ENCODE measurements at places on chromosomes 2 and 18. TPM values are rescaled to one million over a fixed set of nuclear protein-coding genes. Genes with fewer than 3 reads are reported as not detected.

Gene TPO
- total RNA-seq, result not detected

Gene MROH2A
- total RNA-seq, result not detected

Gene ASPRV1
- 1.7 TPM for total RNA-seq

DNA sequence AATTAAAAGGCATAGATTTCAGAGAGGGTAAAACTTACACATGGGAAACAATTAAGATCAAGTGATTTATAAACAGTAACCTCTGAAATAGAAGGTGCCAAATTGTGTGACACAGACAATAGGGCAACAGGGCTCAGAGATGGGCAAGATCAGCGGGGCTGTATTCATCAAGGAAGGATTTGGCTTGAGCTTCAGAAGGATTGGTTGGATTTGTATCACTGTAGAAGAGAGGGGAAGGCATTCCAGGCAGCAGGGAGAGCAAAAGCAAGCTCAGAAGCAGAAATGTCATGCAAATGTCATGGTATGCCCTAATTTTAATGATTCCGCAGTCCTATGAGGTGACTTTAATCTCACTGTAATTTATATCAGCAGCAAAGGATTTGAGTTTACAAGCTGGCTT, 415.0 kb upstream of the NRP2 start:
- H3K27me3 ChIP-seq, result no peaks in the 10 kb centered on the region
- H3K4me3 ChIP-seq, result no peak overlapping the region
- H3K27ac ChIP-seq, result no peak overlapping the region
- H3K4me1 ChIP-seq, result no peaks in the 10 kb centered on the region
- no peak for DNase-seq

DNA sequence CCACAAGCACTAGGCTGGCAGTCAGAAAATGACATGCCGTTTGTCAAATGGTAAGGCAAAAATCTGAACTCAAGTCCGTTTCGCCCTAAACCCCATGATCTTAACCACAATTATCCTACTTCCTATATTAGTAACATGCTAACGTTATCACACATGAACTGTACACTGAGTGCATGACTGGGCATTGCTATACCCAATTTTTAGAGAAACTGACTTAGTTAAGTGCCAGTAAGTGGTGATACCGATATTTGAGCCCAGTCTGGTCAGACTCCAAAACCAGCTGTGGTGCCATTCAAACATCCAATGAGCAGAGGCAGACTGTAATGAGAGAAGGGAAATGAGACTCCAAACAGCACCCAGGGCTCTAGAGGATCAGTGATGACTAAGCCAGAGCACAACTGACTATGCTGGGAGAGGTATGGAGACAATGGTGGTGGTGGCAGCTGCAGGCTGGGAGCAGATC, 311.7 kb upstream of the PKDCC start:
- H3K27me3 ChIP-seq, result no peaks in the 10 kb centered on the region
- no peak for DNase-seq
- H3K27ac ChIP-seq, result no peak overlapping the region

- DNase-seq, result no peak
- H3K4me1 ChIP-seq, result peaks cover 60% of the 10 kb centered on the region
- peak overlapping the region; percentile 71 for H3K27ac ChIP-seq
Observed at GRCh38 chr2:30336084-30336483, 104.8 kb downstream of the LBH start.

GRCh38 chr18:21831413-21831831, 90.8 kb downstream of the MIB1 start:
- no peak overlapping the region for H3K4me3 ChIP-seq
- H3K36me3 ChIP-seq, result no peaks in the 10 kb centered on the region
- no peak overlapping the region for H3K27ac ChIP-seq
- DNase-seq, result no peak
- H3K4me1 ChIP-seq, result no peaks in the 10 kb centered on the region

DNA sequence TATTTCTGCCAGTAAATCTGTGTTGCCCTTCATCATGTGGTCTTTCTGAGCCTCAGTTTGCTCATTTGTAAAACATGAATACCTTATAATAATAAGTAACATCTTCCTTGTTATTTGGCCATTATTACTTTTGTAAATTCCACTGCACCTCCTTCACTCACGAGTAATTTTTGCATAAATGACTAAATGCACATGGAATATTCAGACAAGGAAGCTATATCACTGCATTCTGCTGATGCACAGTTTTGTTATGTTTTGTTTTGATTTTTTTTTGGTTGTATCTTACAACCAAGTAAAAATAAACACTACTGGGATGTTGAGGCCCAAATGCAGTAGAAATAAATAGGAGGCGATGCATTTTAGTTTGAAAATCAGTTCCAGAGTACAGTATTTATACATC, 185.3 kb upstream of the POU3F3 start:
- no peak overlapping the region for H3K4me3 ChIP-seq
- H3K27ac ChIP-seq, result no peak overlapping the region

GRCh38 chr2:113167115-113167932, 6.4 kb upstream of the PSD4 start:
- peak overlapping the region; percentile 34 for H3K4me3 ChIP-seq
- no peaks in the 10 kb centered on the region for H3K27me3 ChIP-seq
- H3K4me1 ChIP-seq, result peaks cover 40% of the 10 kb centered on the region
- no peaks in the 10 kb centered on the region for H3K36me3 ChIP-seq

- H3K4me3 ChIP-seq, result no peak overlapping the region
- no peaks in the 10 kb centered on the region for H3K36me3 ChIP-seq
- no peaks in the 10 kb centered on the region for H3K4me1 ChIP-seq
- H3K27ac ChIP-seq, result no peak overlapping the region
- no peak for DNase-seq
Observed at GRCh38 chr2:45833968-45834344, 182.5 kb downstream of the PRKCE start.

GRCh38 chr2:24730481-24730880, 62.7 kb downstream of the PTRHD1 start:
- H3K27ac ChIP-seq, result no peak overlapping the region
- H3K4me1 ChIP-seq, result no peaks in the 10 kb centered on the region
- no peaks in the 10 kb centered on the region for H3K36me3 ChIP-seq
- H3K27me3 ChIP-seq, result no peaks in the 10 kb centered on the region
- DNase-seq, result no peak

GRCh38 chr2:218009231-218009630, 6.4 kb upstream of the TNS1 start:
- no peak overlapping the region for H3K27ac ChIP-seq
- peaks cover 7% of the 10 kb centered on the region for H3K27me3 ChIP-seq
- H3K36me3 ChIP-seq, result no peaks in the 10 kb centered on the region
- no peak for DNase-seq

GRCh38 chr2:156175946-156176345, 156.6 kb downstream of the NR4A2 start:
- DNase-seq, result no peak
- H3K4me1 ChIP-seq, result no peaks in the 10 kb centered on the region
- H3K27me3 ChIP-seq, result no peaks in the 10 kb centered on the region
- no peak overlapping the region for H3K4me3 ChIP-seq
- H3K36me3 ChIP-seq, result no peaks in the 10 kb centered on the region

DNA sequence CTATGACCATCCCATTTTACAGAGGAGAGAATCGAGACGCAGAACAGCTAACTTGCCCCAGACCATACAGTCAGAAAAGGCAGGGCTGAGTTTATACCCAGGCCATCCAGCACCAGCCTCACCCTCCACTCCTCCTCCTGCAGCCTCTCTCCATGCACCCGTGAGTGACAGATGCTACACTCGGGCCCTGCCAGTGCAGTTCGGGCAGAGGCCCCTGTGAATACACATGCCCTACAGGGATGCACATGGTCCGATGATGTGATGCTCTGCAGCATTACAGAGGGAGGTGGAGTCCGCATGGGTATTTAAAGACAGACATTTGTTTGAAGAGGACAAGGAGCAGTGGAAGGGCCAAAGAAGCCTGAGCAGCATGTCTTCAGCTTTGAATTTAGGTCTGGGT, 75.1 kb upstream of the PXDN start:
- no peaks in the 10 kb centered on the region for H3K27me3 ChIP-seq
- no peaks in the 10 kb centered on the region for H3K4me1 ChIP-seq
- DNase-seq, result no peak
- H3K27ac ChIP-seq, result no peak overlapping the region
- H3K36me3 ChIP-seq, result no peaks in the 10 kb centered on the region
- no peak overlapping the region for H3K4me3 ChIP-seq

DNA sequence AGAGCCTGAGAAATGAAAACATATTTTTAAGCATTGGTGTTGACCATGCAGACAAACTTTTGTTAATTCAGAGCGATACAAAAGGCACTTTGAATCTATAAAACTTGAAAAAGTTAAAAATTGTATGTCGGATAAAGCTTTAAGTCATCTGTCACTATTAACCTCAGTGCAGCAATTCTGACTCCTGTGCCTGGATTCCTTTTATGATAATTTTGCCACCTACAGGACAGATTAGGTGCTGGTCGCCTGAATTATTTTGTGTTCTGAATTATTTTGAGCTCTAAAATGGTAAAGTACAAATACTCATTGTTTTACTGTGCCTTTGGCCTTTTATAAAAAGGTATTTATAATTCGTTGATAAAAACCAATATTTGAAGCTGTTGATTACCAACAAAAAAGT, 19.4 kb upstream of the RNF138 start:
- no peak overlapping the region for H3K27ac ChIP-seq
- H3K36me3 ChIP-seq, result peaks cover 24% of the 10 kb centered on the region
- H3K4me3 ChIP-seq, result no peak overlapping the region
- no peak for DNase-seq
- H3K27me3 ChIP-seq, result no peaks in the 10 kb centered on the region
- no peaks in the 10 kb centered on the region for H3K4me1 ChIP-seq
